Iris pigment epithelial cell (primary cell): ENCODE measurements at places on chromosomes 16 and 17.

DNA sequence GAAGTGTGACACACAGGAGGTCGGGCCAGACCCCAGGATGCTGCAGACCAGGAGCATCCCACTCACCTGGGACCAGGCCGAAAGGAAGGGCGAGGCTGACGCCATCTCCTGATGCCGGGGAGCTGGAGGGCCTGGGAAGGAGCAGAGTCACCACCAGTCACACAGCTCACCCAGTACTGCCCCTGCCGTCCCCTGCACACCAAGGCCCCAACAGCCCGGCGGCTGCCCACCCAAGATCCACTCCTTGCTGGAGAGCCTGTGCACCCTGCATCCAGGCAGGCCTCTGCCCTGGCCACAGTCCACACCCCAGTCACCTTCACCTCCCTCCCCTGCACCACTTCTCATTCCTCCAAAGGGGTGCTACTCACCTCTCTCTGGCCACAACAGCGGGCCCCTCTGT is 4.8 kb downstream of the ZNF500 start:
- no peak for DNase-seq

- DNase-seq, result peak; percentile 27
Measured at GRCh38 chr17:2484876-2485275, 26.8 kb downstream of the METTL16 start.

DNA sequence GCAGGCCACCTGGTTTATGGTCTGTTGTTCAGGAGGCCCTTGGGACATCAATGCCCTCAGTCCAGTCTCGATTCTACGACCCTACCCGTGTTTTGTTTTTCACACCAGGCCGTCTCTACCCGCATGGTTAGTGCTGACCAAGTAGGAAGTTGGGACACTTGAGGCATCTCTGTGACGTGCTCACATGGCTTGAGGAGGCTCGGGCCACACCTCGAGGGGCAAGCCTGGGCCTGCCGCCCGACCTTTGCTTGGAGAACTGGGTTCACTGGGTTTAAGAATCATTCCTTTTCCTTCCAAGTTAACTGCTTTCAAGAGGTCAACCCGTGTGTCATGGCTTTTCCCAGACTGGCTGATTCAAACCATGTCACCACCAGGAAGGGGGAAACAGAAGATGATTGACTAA is 86.8 kb downstream of the CMIP start:
- DNase-seq, result no peak

- DNase-seq, result no peak
Measured at GRCh38 chr17:16123531-16123930, 91.8 kb downstream of the NCOR1 start.

DNA sequence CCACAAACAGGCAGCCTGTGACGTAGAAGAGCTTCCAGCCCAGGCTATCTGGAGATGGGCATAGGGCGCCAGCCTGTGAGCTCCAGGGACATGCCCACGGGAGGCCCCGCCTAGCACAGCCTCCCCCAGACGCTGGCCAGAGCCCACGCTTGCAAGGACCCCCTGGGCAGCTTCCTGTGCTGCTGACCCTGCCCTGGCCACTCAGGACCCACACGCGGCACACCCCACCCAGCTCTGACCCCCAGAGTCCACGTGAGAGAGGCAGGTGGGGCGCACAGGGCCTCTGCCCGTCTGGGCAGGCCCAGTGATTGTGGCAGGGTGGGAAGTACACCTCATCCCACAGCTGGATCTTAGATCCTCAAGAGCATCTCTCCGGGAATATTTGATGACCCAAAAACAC is 3.9 kb downstream of the CYBC1 start:
- DNase-seq, result no peak

DNA sequence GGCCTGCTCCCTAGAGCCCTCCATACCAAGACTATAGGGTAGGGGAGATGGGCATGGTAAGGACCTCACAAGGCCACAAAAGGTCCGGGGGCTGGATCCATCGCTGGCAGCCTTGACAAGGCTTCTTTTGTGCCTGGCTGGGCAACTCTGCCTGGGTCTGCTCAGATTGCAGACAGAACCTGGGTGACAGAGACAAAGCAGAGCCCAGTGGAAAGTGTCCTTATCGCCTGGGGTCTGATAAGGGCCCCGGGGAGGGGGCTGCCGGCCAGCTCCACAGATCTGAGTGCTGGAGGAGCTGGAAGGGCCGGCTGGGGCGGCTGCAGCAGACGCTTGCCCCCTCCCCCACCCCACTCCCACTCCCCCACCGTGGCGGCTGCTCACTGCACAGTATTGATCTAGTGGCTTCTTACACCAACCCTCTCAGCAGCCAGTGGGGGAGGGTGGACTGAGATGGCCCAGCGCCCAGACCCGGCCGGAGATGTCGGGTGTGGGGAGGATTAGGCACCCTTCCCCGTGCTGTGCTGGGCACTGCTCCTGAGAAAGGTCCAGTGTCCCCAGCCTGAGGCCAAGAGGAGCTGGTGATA is 7.2 kb downstream of the MMP15 start:
- peak; percentile 9 for DNase-seq

- DNase-seq, result no peak
Measured at GRCh38 chr16:80710918-80711317, 93.5 kb downstream of the CDYL2 start.

DNA sequence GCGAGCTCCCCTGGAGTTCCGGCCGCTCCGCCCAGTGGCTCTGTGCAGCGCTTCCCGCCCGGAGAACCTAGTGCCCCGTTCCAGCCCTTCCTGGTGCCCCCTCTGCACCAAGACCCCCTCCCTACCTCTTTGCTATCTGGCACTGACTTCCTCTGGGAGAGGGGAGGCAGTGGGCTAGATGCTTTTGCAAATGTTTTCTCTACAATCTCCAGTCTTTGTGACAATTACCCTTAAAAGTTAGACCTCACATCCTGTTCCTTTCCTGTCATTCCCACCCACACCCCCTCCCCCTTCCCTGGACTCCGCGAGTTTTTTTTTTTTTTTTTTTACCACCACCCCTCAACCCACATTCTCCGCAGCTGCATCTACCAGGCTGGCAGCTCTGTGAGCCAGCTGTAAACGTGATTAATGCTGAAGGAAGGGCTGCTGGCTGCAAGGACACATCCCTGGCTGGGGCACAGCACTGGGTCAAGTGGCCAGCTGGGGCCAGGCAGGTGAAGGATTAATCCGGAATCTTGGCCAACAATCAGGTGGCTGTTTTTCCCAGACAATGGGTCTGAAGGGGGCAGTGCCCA is 101.5 kb downstream of the MGAT5B start:
- no peak for DNase-seq

DNA sequence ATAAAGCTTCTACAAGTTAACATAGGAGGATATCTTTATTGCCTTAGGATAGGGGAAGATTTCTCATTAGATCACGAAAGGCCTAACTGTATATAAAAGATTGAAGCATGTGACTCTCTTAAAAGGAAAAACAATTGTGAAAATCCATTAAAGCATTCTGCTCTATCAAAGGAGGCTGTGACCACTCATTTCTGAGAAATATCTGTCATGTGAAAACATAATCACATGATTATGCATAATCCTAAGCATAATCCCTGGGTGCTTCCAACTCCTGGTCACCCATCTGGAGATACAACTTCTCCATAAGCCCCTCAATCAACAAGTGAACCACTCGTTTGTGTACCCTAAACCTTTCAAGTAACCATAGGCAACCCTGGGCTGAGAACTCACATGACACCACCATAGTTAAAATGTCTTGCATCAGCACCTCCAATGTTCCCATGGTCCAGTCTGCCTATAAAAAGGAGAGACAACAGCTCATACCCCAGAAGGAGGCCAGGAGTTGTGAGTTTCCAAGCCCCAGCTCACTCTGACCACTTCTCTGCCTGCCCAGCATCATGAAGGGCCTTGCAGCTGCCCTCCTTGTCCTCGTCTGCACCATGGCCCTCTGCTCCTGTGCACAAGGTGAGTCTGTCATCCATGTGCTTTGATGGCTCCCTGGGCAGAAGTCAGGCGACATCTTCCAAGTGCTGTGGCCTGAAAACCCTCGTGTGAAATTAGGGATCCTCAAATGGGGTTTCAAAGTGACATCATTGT is at the start of gene CCL18:
Gene CCL18 (plus strand): TSS at position 487 of the 756 bp plus-strand sequence. CDS start 71 bp downstream, at position 558.
- no peak for DNase-seq

- DNase-seq, result peak; percentile 60
Measured at GRCh38 chr16:84423416-84423837, 55.1 kb downstream of the ATP2C2 start.

GRCh38 chr16:10756574-10756973 is 12.9 kb downstream of the NUBP1 start:
- DNase-seq, result peak; percentile 23

DNA sequence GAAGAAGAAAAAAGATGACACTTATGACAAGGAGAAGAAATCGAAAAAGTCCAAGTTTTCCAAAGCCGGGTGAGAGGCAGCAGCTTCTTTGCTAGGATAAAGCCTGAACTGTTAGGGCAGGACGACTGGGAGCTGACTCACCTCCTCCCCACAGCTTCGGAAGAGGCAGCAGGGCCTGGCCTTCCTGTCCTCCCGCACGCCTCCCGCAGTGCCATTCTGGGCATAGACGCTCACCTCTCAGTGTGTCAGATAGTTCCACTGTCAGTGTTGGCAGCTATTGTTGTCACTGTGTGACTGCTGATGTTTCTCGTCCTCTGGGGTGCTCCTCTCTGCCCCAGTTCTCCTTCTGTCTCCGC is 12.6 kb downstream of the UBN1 start:
- peak; percentile 45 for DNase-seq
